ENCODE measurements at places on chromosomes 12 and 14. TPM values are rescaled to one million over a fixed set of nuclear protein-coding genes. Genes with fewer than 3 reads are reported as not detected.

The PRICKLE1 gene
- total RNA-seq: 3.8 TPM

GRCh38 chr14:61839507-61839906 lies 77.3 kb downstream of the SNAPC1 start:
- no peak for DNase-seq

- DNase-seq: no peak
Measured at GRCh38 chr12:101642115-101643067, 47.6 kb downstream of the MYBPC1 start.

The DNAH10 gene
- total RNA-seq: 0.45 TPM

- no peak for DNase-seq
Measured at GRCh38 chr12:1620092-1620491, 8.9 kb upstream of the WNT5B start.

GRCh38 chr12:113413488-113413939 lies 8.7 kb upstream of the SDSL start:
- DNase-seq: no peak

GRCh38 chr12:64923536-64923935 lies 99.1 kb downstream of the TBC1D30 start:
- DNase-seq: no peak

GRCh38 chr12:10197879-10198278 lies 14.8 kb upstream of the GABARAPL1 start:
- DNase-seq: no peak

GRCh38 chr12:106248312-106248845 lies 559 bp upstream of the CKAP4 start:
- peak; percentile 53 for DNase-seq

The RIN3 gene
- 20.7 TPM for total RNA-seq

DNA sequence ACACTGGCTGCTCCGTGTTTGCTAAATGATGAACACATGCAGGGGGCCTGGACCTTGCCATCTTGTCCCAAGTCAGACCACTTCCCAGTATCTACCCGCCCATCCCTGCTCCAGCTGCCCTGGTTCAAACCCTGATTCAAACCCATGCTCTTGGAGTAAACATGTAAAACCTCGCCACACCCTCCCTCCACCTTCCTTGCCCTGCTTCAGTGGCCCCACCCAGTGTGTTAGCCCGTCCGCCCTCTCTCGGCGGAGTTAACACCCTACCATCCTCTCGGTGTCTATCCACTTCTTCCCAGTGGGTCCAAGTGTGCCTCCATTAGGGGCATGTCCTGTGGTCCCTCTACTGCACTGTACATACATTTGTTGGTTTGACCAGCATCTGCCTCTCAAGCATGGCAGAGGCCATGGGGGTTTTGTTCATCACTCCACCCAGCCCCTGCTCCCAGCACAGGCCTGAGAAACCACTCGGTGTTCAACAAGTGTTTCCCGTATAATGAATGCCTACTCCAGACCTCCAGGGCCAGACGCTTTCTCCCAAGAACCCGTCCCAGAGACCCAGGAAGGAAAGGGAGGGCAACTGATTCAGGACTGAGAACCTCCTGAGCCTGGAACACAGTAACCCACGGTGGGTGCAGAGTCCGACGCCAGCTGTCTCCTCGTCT lies 37.1 kb downstream of the P2RX4 start:
- DNase-seq: no peak

The OTOGL gene
- 0.72 TPM for total RNA-seq

- no peak for DNase-seq
Measured at GRCh38 chr14:47270715-47271114, 404.7 kb downstream of the MDGA2 start.

The BCL2L2 gene
- total RNA-seq: 19.1 TPM

The CIROP gene
- not detected for total RNA-seq

The ADAM20 gene
- 0.65 TPM for total RNA-seq

The C14orf39 gene
- total RNA-seq: not detected

GRCh38 chr12:74129702-74130101 lies 407.9 kb upstream of the ATXN7L3B start:
- no peak for DNase-seq

GRCh38 chr12:114703060-114703493 lies 19.1 kb upstream of the TBX3 start:
- DNase-seq: peak; percentile 73

DNA sequence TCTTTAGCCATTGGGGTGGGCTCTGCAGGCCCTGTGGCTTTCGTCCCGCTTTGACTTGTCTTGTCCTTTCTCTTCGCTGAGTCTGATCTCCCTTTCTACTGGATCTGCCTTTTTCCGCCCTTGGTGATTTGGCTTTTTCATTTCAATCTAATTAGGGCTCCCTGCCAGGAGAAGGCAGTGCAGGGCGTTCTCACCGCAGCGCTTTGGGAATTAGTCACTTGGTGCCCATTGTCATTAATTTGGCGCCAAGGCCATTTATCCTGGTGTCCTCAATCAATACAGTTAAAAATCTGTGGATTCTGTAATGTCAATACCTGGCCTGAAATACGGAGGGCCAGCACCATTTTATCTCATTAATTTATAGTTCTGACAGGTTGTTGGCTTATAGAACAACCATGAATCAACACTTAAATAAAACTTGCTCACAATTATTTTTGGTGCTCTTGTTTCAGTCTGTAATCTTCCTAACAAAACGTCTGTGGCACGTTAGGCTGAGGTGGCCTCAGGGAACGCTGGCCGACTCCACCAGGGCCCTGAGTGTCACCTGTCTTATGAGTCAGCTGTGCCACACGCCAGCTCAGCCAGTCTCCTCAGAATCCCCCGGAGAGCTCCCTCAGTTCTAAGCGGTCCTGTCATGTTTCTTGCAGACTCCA lies 115.7 kb downstream of the BEGAIN start:
- no peak for DNase-seq

GRCh38 chr14:68564826-68565759 lies 227.8 kb downstream of the ZFP36L1 start:
- DNase-seq: peak; percentile 17

DNA sequence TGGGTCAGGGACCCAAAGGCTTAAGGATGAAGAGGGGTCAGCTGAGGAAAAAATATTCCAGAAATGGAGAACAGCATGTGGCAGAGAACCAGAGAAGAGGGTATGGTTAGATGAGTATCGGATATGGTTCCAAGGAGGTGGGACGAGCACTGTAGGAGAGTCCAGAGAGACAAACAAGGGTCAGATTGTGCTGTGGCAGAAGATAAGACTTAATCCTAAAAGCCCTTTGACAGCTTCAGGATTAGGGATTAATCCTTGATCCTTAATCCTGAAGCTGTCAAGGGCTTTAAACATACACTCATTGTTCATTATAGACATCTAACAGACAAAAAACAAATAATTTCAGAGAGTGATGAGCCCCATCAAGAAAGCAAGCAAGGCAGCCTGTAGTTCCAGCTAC lies 124.0 kb downstream of the SPTSSA start:
- DNase-seq: no peak

DNA sequence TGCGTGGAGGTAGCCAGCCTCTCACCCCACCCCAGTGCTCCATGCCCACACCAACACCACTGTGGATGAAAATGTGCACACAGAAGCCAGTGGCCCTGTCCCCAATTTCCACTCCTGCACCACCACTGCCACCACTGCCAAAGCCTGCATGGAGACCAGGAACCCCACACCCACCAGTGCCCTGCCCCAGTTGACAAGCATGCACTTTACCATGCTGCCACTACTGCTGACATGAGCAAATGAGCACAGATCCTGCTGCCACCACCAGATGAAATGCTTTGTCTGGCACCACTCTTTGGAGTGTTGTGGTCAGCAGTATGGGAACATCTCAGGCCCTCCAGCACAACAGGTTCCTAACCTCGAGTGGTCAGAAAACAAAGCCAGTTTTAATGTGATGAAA lies 104.1 kb downstream of the ATXN7L3B start:
- no peak for DNase-seq

DNA sequence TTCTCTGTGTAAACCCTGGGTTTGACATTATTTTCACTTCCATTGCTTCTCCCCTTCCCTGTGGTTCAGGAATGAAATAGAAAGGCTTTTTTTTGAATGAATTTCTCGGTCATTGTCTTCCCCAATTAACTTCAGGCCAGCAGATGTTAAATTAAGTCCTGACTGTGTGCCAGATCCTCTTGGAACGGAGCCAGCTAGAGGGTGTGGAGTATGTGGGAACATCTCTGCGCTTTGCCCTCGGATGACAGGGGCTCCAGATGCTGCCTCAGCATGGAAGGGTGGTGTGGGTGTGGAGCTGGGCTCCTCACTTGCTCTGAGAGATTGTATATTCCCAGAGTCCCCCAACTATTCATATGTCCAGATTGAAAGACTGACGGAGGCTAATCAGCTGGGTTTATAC lies 13.1 kb downstream of the KRT85 start:
- no peak for DNase-seq

The DBX2 gene
- total RNA-seq: not detected

GRCh38 chr12:1595026-1595561 lies 713 bp upstream of the FBXL14 start:
- no peak for DNase-seq

GRCh38 chr12:124441443-124442194 lies 125.8 kb downstream of the NCOR2 start:
- no peak for DNase-seq

The BTBD6 gene
- 25.3 TPM for total RNA-seq

The P2RX2 gene
- total RNA-seq: not detected

GRCh38 chr14:106778986-106779385 lies 1252.6 kb downstream of the TMEM121 start:
- no peak for DNase-seq

The TBX5 gene
- not detected for total RNA-seq

The EFS gene
- total RNA-seq: 0.14 TPM

- no peak for DNase-seq
Measured at GRCh38 chr14:32354716-32355115, 25.6 kb downstream of the AKAP6 start.

GRCh38 chr14:57413849-57414248 lies 23.5 kb downstream of the NAA30 start:
- no peak for DNase-seq

The CISTR gene
- total RNA-seq: not detected

The KIF21A gene
- total RNA-seq: 67.8 TPM

DNA sequence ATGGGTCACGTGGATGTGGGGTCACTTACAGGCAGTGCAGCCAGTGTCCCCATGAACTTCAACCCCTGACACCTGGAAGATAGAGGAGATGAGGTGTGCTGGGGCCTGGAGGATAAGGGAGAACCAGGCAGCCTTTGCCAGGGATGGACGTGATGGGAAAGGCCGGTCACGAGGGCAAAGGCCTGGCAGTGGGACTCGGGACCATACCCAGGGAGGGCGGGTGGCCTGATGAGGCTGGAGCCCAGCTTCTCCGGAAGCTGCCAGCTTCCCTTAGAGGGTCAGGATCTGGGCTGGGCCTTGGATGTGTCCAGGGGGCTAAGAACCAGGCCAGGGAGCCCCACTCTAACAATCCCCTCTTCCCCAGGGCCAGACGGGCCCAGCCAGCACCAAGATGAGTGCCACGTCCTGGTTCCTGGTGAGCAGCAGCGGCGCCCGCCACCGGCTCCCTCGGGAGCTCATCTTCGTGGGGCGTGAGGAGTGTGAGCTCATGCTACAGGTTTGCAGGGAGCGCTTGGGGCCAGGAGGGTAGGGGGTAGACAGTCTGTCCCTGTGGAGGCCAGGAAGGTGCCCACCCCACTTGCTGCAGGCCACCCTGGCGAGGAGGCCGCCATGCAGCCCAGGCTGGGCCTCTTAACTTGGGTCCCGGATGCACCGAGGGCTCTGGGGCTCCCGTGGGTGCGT lies 3.1 kb downstream of the CEP170B start:
- no peak for DNase-seq

The SMCO2 gene
- total RNA-seq: 0.93 TPM

DNA sequence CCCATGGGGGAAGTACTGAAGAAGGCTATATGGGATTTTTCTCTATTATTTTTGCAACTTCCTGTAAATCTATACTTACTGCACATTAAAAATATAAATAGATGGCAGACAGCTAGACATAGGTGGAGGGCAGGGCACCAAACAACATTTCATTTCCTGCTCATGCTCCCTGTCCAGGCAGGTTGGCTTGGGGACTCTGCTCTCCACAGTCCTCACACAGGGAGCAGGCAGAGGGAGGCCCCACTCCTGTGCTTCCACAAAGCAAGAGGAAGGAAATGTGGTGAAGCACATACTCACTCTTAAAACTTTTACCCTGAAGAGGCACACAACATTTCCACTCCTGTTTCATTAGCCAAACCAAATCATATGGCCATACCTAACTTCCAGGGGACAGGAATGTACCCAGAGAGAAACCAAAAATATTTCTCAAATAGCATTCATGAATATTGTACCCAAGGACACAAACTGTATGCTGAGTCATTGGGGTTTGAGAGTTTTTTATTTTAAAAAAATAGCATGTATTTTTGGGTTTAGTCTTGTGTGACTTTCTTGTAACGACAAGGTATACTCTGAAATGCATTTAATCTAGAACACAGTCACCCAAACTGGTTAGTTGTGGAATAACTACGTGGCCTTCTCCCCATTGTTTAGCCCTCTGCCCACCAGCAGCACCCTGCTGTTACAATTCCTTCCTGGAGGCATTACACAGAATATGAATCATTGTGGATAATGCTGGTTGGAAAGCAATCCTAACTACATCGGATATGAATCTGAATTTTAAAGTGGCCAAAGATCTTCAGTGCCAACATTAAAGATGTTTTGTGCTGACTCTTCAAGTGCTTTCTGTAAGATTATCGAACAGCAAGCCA lies 40.9 kb downstream of the RTN1 start:
- DNase-seq: no peak

- DNase-seq: no peak
Measured at GRCh38 chr14:77864085-77864484, 64.2 kb downstream of the ADCK1 start.

DNA sequence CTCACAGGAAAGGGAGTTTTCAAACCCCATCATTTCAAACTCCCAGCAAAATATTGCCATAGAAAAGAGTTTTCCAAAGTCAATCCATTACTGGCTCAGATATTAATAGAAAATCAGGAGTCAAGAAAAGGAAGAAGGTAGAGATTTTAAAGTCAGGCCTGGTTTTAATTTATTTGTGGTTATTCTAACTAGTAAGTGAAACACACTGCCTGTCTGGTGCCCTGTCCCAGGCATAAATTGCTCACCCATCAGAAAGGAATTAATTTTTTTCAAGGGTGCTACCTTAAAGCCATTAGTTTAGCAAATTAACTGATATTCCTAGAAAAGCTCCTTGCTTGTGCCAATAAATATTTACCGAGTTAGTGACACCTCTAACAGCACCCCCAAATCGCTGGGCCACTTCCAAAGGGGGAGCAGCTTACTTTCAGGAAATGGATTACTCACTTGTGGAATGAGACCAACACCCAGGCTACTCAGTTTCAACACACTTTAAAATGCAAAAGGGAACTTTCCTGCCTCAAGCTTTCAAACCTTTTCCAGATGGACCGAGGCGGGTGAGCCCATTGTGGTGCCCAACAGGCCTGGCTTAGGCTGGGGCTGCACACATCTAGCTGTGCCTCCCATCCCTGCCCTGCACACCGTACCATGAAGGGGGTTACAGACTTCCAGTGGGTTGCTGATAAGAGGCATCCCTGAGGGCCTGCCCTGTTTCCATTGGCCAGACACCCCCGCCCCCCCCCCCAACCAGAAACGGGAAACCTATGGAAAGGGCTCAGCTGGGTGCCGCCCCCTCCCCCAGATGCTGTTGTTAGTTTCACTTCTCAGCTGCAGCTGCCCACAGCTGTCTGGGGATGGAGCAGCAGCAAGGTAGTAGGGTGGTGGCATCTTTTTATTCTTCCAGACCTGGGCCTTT lies 117.2 kb downstream of the SAMD4A start:
- no peak for DNase-seq

GRCh38 chr14:92352158-92352985 lies 29.4 kb downstream of the SLC24A4 start:
- peak; percentile 7 for DNase-seq

The CCDC196 gene
- total RNA-seq: not detected

The MYL2 gene
- total RNA-seq: not detected
